ENCODE measurements at places on chromosomes 1 and 21.

DNA sequence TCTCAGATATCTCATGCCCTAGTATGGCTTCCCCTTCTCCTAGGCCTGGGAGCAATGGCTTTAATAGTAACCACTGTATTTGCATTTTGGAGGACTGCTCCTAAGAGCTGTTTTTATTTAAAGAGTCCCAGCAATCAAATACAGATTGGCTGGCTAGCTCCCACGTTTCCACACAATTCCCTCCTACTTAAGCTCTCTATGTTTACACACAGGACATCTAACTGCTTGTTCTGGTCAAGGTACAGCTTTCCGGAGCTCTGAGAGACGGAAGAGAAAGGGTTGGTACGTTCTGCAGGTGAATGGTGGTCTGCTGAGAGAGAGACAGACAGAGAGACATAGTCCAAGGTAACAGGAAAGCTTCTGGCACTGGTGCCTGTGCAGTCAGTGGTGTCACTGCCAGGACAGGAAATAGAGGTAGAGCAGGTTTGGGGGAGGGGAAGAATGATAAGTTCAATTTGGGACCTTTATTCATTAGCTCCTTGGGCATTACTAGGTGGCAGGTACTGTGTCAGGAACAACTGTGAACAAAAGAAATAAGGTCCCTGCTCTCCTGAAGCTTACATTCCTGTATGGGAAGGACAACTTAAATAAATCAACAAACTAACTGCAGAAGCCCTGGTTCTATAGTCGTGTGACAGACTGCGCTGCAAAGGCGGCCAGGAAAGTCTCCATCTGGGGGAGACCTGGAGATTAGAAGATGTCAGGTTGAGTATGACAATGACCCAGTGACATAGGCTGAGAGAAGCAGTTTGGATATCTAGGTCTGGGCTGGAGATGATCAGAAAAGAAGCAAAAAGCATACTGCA, 1.2 kb upstream of the SLC25A33 start:
- DNase-seq, result no peak

DNA sequence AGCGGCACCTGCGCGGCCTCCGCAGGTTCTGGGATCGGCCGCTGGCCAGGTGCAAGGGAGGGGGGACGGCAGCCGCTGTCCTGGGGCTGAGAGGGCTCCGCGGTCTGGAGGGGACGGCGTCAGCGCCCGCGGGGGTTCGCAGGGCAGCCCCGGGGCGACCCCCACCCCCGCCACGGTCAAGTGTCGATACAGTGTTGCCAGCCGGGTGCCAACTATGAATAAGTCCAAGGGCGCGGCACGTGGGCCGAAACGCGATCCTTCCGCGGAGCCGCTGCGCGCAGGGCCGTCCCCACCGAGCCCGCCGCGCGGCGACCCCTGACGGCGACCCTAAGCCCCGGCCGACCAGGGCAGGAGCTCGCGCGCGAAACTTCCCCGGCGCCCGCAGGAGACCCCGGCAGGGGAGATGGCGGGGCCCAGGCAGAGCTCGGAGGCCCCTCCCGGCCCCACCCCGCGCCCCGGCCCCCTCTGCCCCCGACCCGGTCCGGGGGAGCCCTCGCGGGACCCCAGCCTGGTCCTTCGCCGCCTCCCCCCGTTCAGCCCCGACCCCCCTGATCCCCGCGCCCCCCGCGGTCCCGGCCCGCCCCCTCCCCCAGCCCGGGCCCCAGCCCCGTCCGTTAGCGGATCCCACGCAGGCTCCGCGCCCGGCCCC, 586 bp upstream of the AGPAT3 start:
- no peak for DNase-seq

- no peak for DNase-seq
Observed at GRCh38 chr1:180246579-180246978, 16.5 kb downstream of the LHX4 start.

DNA sequence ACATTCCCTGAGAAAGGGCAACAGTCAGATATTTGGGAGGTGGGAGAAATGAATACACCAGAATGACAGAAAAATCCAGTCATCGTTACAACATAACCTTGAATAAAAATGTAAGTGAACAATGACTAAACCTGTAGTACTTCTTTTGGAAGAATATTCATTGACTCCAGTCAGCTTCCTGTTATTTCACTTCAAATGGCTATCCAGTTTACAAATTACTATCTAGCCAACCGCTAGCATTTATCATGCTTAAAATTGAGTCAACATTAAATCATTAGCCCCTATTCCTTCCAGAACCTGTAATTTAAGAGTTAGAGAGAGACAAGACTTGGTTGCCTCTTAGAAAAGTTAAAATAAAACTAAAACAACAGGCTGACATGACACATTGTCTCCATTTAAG, 33.6 kb downstream of the WLS start:
- DNase-seq, result no peak

DNA sequence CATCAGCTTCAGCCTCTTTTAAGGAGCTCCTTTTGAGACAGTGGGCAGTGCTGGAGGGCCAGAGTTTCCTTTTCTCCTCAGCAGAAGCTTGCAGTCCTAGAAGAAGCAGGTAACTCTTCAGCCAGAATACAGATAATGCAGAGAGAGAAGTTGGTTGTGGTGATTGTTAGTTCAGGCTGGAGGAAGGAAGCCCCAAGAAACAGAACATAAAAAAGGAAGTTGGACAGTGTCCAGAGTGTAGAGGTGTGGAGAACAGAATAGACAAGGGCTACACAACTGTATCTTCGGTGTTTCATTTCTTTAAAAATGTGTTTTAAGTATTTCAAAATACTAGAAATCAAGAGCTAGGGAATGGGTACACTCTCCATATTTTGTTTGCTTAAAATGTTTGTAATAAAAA, 6.4 kb upstream of the TACSTD2 start:
- DNase-seq, result no peak

GRCh38 chr1:85339089-85339488, 62.7 kb upstream of the BCL10 start:
- no peak for DNase-seq

GRCh38 chr1:112743174-112744008, 28.3 kb upstream of the PPM1J start:
- DNase-seq, result no peak

DNA sequence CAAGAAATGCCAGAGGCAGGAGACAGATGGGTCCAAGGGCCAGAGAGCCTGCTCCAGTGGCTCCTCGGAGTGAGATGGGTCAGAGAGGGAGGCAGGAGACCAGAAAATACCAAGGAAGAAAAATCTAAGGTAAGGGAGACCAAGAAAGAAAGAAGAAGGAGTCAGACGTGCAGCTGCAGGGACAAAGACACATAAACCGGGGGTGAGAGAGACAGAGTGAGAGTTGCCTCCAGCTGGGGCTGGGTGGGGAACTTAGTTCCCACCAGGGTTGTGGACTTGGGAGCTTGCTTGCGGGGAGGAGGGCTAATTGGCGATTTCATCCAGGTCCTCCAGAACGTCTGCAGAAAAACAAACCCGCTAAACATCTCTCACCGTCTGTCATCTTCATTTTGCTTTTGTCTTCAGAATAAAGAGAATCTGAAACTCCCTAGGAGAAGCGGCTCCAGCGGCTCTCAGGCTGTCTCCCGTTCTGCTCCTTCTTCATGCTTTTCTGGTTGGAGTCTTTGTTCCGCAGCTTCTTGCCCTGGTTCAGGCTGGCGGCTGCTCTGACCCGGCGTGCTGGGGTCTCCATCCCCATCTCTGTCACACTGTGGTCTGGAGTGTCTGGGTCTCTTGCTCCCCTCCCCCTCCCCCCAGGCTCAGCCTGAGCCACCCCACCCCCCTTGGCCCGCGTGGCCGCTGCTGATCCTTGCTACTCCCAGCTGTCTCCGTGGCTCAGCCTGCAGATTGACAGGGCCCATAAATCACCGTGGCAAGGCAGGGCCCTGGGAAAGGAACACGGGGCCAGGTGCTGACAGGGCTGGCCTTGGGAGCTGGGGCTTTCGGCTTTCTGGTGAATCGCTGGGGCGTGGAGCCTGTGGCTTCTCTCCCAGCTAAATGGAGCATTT, 66.6 kb downstream of the UBIAD1 start:
- no peak for DNase-seq

DNA sequence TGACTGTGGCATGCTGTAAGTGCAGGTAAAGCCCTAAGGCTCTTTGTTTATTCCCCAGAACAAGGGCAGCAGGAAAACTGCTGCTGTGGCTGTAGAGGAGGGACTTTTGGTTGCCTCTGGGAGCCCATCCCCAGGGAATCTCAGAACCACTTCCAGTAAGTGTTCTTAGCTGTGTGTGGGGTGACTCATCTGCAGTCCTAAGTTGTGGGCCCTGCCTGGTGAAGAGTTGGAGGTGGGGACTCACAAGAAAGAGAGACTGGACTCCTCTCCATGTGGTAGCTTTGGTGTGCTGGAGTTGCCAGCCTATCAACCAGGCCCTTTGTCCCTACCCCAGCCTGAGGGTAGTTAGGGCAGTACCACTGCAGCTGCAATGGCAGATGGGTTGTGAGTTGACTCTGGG, 24.0 kb upstream of the DENND1B start:
- no peak for DNase-seq

DNA sequence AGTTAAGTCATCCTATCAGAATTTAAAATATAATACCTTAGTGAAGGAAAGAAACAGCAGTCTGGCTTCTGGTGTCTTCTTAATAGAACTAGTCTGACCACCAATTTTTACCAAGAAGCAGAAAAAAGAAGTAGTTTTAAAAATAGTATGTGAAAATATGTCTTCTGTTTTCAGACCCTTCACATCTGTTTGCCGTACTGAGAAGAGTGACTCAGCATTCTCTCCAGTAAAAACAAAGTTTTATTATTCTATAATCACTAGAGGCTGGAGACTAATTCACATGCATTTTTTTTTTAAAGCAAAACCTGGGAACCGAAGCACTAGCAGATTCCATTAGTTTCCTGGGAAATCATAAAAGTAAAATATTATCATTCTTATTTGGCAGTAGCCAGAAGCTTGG, 163.8 kb downstream of the COL24A1 start:
- no peak for DNase-seq

- no peak for DNase-seq
Observed at GRCh38 chr1:214017191-214017982, 29.6 kb downstream of the PROX1 start.

GRCh38 chr1:30450148-30450817, 273.1 kb downstream of the MATN1 start:
- DNase-seq, result no peak

DNA sequence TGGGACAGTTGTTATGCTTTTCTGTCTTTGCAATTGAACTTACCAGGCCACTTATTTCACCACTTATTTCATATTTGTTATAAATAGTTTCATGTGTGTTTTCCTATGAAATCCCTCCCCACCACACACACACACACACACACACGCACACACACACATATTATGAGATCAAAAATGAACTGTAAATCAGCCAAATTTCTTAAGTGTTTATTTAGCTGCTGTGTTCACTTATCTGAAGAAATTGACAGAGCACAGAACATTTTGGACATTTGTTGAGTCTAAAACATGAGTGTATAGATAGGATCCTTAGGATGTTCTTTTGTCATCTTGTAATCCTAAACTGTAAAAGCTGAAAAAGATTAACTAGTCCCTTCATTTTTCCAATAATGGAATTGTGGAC, 7.8 kb upstream of the TNFSF18 start:
- no peak for DNase-seq

DNA sequence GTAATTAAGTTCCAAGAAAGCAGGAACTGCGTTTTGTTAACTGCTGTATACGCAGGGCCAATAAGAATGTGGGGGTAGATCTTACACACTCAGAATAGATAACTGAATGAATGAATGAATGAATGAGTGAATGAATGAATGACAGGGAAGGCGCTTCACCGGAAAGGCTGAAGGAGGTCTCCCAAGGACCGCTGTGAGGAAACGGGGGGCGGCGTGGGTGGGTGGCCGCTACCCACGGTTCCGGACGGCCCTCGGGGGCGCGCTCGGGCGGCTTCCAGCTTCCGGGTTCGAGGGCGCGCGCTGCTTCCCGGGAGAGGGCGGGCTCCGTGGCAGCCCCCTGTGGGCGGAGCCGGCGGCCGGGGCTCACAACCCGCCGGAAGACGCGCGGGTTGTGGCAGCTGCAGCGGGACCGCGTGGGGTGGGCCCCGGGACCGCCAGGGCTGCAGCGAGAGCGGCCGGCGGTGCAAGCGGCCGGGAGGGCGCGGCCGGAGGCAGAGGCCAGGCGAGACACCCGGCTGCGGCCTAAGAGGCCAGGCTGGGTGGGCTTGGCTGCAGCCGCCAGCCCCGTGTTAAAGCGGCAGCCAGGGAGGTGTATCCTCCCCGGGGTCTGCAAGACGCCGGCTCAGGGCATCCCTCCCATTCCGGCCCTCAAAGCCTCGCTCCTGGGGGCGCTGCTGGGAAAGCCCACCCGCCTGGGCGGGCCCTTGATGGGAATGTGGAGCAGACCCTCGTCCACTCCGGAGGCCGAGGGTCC, at the start of gene ZFP69:
Gene ZFP69, plus strand, starts transcription at position 367 of the 754 bp plus-strand sequence. CDS start 2,072 bp downstream, outside the sequence.
- DNase-seq, result no peak

DNA sequence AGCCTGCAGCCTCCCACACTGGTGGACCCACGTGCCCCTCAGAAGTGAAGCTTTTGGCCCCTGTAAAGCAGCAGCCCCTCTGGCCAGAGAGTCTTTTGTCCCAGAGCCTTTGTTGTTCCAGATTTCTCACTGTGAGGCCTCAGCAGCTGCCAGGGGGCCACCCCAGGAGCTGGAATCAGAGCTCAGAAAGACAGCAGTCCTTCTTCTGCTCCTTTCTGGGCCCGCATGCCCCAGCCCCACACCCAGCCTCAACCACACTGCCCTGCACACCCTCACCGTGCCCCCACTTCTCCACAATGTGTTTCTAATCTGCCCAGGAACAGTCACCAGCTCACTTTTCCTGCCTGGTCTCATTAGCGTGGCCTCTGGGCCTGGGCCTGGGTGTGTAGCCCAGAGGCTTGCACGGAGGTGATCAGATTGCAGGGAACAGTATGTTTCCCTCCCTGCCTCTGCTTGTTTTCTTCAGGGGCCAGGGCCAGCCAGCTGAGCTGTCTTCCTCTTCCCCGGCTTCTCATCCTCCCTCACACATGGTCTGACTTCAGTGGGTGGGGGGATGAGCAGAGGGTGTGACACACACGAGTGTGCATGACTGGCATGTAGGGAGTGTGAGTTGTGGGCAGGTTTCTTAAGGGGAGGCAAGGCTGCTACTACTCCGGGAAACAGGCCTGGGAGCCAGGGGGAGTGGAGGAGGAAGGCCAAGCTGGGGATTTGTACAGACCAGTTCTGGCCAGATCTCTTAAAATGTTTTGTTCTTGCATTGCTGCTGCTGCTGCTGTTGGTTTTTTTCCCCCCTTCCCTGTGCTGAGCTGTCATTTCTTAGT, 82.5 kb upstream of the ZNF648 start:
- no peak for DNase-seq

GRCh38 chr1:180360333-180361075, 130.4 kb downstream of the LHX4 start:
- no peak for DNase-seq

DNA sequence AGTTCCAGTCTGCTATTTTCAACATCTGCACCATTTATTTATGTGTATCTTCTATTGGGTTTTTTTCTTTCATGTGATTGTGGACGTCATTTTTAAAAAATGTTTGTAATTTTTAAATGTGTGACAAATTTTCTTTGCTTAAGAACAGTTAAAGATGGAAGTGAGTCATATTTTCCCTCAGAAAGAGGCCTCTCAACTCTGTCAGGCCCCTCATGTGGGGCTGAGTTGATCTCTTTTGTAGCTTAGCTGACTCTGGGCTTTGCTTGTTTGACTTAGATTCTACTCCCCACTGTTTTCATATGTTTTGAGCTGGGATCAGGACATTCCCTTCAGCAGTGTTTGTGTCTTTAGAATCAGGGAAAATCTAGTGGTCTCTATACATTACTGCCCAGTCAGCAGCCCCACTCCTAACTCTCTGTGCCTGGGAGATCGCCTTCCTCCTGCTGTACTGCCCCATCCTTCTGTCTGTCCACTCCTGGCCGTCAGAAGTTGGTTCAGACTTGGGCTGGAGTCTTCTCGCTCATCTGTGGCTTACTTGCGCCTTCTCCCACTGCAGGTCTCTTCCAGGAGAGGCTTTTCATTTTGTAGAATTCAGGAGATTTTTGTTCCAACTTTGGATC, 137.4 kb downstream of the DYRK1A start:
- DNase-seq, result no peak

All from cortex of kidney (tissue), 1 donor.